ENCODE measurements at places on chromosomes 7 and 10.

DNA sequence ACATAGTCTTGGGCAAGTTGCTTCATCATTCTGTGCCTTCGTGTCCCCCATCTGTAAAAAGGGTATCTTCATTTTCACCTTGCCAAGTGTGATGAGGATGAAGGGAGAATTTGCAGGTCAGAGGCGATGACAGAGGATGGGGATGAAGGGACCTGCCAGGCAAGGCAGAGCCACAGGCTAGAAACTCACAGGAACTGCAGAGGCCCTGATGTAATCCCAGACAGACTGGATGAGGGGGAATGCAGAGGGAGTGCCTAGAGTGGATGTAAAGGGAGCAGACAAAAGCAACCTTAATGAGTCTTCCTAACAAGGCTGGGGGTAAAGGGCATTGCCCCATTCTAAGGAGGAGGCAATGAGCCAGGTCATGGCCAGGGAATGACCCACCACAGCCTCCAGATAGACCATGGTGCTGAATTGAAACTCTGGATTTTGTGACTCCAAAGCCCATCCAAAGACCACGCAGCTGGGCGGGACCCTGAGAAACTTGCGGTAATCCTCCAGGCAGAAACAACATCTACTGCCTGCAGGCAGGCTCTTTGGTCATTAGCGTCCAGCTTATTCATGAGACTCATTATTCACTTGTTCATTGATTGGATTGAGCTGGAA, 1.9 kb downstream of the ANTXRL start:
- DNase-seq = no peak

GRCh38 chr7:75836798-75837197, 23.2 kb upstream of the CCL24 start:
- no peak for DNase-seq

DNA sequence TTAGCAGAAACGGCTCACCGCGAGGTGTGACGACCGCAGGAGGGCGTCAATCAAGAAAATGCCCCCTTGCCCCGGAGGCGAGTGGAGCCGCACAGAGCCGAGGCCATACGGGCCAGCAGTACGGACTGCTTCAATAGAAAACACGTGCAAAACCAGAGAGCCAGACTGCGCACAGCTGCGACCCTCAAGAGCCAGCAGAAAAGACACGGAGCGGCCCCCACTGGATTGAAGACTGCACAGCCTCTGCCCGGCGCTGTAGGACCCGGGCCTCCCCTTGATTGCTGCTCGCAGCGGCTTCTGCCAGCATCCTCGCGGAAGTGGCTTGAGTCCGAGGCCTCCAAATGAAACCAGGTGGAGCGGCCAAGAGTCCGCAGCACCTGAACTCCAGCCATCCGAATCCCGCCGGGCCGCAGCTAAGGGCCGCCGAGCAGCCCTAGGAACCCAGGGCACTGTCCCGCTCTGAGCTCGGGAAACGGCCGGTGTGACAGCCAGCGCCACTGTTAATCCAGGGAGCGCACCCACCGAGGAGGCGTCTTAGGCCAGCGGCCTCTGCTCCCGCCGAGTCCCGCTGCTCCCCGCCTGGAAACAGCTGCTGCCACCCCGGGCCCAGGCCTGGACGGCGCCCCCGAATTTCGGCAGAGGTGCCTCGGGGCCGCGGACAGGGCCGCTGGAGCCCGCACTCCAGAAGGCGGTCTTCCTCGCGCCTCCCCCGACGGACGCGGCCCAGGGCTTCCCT, 660 bp upstream of the HHEX start:
- DNase-seq = no peak

GRCh38 chr7:21430575-21430954, 2.7 kb downstream of the SP4 start:
- DNase-seq = no peak

DNA sequence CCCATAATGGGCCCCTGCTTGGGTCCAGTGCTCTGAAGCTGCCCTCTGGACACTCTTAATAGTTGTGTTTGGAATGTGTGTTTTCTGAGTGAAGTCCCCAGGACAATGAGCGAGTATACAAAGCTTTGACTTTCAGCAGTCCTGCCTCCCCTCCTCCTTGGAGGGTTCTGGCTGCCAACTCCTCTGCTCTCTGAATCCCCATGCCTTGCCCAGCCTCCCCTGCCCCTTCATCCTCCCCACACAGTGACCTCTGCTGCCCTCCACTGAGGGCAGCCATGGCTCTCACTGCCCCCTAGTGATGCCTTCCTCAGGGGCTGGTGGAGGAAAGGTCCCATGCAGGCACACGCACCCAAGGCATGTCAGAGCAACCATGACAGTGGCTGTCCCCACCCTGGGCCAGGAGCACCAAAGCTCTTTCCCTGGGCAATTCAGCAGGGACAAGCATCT, 40.9 kb downstream of the FRMPD2 start:
- DNase-seq = no peak

- no peak for DNase-seq
Measured at GRCh38 chr10:73110345-73110849, at the start of gene NUDT13. Gene NUDT13, plus strand, starts transcription at chr10:73110455. Its CDS starts 3,911 bp downstream, at chr10:73114366.

DNA sequence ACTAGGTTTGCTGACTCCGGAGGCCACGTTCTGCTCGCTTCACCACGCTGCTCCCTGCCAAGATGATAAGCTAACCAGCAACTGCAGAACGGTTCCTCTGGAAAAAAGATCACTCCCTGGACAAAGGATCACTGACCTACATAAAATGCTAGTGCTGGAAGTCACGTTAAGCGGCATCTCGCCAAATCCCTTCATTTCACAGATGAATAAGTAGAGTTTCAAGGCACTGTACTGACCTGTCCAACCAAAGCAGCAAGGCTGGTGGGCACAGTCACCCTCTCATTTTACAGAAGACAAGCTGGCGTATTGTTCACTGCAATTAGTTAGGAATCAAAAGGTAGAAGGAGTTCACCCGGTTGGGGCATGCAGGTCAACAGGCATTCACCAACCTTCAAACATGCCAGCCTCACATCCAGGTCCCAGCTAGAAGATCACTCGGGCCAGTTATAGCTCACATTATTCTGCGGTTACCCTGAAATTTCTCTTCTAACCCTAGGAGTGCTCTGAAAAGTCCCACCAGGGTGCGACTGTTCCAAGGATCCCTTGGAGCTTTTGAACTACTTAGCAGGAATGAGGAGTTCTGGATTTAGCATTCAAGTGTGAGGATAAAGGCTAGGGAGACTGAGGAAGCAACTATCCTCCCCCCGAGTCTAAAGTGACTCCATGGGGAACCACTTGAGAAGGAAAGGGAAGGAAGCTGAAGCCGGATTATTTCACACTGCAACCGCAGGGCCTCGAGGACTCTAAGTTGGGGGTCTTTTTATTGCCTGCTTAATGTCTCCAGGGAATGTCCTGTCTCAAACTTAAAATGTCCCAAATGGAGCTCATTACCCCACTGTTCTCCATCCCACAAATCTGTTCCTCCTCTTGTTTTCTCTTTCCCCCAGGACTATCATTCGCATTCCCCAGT, 32.8 kb downstream of the HIPK2 start:
- no peak for DNase-seq

DNA sequence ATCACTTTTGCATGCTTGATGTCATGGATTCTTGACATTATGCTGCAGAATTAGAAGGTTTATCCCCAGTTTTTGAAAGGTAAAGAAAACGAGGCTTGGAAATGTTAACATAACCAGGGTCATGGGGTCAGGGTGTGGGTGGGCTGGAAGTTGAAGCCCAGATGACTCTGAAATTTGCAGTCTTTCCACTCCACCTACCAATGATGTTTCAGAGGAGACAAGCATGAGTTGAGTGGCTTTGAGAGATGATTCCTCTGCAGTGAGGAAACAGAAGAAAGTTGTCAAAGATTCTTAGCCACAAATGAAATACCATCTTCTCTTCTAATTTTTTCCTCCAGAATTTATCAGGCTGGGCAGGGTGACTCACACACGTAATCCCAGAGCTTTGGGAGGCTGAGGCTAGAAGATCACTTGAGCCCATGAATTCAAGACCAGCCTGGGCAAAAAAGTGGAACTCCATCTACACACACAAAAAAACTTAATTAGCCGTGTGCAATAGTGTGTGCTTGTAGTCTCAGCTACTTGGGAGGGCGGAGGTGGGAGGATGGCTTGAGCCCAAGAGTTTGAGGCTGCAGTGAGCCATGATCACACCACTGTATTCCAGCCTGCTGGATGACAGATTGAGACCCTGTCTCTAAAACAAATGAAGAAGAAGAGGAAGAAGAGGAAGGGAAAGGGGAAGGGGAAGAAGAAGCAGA, 239.1 kb upstream of the AUTS2 start:
- no peak for DNase-seq

- no peak for DNase-seq
Measured at GRCh38 chr10:558364-558763, 131.1 kb downstream of the DIP2C start.

GRCh38 chr10:21043044-21043443, 145.9 kb upstream of the NEBL start:
- no peak for DNase-seq

DNA sequence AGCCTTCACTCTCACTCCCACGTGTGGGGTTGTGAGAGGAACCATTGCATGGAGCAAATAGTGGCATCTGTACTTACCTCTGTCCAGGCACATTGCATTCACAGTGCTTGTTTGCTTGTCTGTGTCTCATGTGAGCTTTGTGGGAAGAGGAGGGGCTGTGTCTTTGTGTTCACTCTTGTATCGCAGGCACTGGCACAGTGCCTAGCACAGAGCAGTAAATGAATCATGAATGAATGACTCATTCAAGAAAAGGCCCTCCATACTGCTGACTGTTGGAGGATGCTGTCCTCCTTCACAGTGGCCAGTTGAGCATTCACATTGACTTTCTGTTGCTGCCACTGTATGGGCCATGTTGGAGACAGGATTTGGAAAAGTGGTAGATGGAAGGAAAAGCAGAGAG, 125.3 kb downstream of the SORCS3 start:
- DNase-seq = no peak

- no peak for DNase-seq
Measured at GRCh38 chr10:16856567-16856966, 39.3 kb upstream of the RSU1 start.

- no peak for DNase-seq
Measured at GRCh38 chr10:100826661-100826982, 81.2 kb downstream of the PAX2 start.

GRCh38 chr10:93061594-93062513, 1.3 kb downstream of the CYP26C1 start:
- DNase-seq = no peak

- no peak for DNase-seq
Measured at GRCh38 chr7:35253460-35253709, 515 bp downstream of the TBX20 start.

GRCh38 chr7:11466517-11467105, 365.4 kb downstream of the THSD7A start:
- no peak for DNase-seq

DNA sequence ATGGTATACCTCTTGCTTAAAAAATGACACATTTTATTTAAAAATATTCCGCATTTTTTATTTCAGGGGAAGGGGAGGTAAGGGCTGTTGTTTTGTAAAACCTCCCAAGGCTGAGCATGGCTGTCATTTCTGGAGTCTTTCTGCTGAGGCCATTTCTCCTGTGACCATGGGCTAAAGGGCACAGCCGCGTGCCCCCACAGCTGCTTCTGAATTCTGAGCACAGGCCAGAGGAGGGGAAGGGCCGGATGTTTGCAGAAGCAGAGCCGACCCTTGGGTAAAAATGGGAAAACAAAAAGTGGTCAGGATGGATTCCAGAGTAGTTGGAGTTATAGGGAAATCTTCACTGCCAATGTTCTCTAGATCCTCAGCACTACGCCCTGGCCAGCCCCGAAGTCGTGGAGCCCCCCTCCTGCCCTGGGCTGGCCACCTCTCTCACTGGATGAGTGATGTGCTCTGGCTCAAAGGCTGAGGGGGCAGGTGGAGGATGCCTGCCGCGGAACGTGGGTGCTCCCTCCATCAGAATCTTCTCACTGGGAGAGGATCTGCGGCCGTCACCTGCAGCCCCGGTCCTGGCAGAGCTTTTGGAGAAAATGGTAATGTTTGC, 131.3 kb upstream of the ZEB1 start:
- no peak for DNase-seq

GRCh38 chr10:96632974-96633710, 46.3 kb upstream of the TM9SF3 start:
- no peak for DNase-seq

DNA sequence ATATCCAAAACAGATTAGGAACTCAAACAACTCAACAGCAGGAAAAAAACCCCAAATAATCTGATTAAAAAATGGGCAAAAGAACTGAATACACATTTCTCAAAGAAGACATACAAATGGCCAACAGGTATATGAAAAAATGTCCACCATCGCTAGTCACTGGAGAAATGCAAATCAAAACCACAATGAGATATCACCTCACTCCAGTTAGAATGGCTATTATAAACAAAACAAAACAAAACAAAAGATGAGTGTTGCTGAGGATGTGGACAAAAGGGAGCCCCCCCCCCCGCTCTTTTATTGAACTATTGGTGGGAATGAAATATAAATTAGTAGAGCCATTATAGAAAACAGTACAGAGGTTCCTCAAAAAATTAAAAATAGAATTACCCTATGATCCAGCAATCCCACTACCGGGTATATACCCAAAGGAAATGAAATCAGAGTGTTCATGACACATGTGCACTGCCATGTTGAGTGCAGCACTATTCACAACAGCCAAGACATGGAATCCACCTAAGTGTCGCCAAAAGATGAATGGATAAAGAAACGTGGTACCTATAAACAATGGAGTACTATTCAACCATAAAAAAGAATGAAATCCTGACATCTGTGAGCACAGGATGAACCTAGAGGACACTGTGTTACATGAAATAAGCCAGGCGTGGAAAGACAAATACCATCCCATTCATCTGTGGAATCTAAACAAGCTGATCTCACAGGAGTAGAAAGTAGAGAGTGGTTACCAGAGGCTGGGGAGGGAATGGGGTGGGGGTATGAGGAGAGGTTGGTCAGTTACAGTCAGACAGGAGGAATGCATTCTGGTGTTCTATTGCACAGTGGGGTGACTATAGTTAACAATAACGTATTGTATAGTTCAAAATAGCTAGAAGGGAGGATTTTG, 78.1 kb upstream of the RHEB start:
- DNase-seq = no peak

DNA sequence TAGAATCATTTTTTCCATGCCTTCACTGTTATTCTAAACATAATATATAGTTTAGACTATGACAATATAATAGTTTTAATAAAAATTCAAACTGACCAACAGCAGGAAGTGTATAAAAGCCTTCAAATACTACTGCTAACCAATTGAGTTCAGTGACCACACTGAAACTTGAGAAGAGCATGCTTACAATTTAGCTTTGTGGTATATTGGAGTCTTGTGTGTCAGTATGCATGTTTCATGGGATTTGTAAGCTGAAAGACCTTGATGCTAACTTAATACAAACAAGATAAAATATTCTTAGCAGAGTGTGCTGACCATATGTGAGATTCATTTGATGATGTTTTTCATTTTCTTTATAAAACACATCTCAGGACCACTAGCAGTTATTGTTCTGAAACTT, 395.5 kb downstream of the SUGCT start:
- DNase-seq = no peak

GRCh38 chr10:33355274-33355673, 20.8 kb upstream of the NRP1 start:
- no peak for DNase-seq

GRCh38 chr7:134153493-134154136, 26.5 kb downstream of the LRGUK start:
- DNase-seq = no peak

GRCh38 chr10:132137111-132138072, 49.4 kb upstream of the DPYSL4 start:
- no peak for DNase-seq

GRCh38 chr10:30432622-30433305, 1.2 kb upstream of the MAP3K8 start:
- no peak for DNase-seq

GRCh38 chr7:139034855-139035585, 822 bp downstream of the ZC3HAV1L start:
- peak; percentile 41 for DNase-seq

- no peak for DNase-seq
Measured at GRCh38 chr10:113094114-113094486, 144.1 kb downstream of the TCF7L2 start.

Measured in D721Med (cell line).